ENCODE measurements at places on chromosomes 7 and 10.

- DNase-seq, result no peak
These were observed 9.8 kb upstream of the TOMM7 start for GRCh38 chr7:22832401-22832800.

DNA sequence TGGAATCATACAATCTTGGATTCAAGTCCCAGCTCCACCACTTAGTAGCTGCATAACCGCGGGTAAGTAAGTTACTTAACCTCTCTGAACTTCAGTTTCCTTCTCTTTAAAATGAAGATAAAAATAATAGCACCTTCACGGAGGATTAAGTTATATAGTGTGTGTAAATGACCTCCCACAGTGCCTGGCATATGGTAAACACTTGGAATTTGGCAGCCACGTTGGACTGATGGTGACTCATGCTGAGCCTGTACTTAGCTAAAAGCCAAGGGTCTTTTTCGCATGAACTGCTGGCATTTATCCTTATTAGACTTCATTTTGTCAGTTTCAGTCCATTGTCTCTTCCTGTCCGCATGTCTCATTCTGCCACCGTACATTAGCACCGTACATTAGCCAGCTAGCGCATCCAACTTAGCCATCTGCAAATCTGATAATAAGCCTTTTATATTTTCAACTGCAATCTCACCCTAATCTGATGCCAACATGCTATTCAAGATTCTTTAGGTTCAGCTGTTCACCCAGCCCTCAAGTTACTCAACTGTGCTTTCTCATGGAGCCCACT lies 11.2 kb downstream of the SLC13A4 start:
- DNase-seq, result no peak

- no peak for DNase-seq
These were observed 58.5 kb downstream of the GRID1 start for GRCh38 chr10:86308056-86308455.

GRCh38 chr10:36050763-36051499 lies 408.8 kb upstream of the FZD8 start:
- no peak for DNase-seq

GRCh38 chr10:59626523-59626869 lies 83.2 kb downstream of the SLC16A9 start:
- DNase-seq, result no peak

DNA sequence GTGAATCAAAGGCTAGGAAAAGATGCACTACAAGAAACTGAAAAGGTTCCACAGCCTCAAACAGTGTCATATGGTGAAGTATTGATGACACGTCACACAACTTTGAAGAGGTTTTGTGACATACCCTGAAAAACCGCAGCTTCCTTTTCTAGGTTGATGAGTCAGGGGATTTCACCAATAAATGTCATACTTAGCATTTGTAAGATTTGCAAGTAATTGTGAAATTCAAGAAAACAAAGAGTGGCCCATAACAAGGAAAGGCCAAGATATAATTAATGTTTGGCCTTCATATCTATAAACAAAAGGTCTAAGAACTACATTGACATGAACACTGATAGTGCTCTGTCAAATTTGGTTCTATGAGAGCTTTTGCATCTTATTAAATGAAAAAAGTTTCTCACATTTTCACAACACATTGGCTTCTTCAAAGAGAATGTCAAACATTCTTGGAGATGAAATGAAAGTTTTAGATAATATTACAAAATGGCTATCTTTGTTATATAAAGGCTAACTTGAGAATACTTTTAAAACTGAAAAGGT lies 62.0 kb upstream of the NAMPT start:
- DNase-seq, result no peak

GRCh38 chr7:141562036-141562435 lies 10.8 kb downstream of the AGK start:
- no peak for DNase-seq

DNA sequence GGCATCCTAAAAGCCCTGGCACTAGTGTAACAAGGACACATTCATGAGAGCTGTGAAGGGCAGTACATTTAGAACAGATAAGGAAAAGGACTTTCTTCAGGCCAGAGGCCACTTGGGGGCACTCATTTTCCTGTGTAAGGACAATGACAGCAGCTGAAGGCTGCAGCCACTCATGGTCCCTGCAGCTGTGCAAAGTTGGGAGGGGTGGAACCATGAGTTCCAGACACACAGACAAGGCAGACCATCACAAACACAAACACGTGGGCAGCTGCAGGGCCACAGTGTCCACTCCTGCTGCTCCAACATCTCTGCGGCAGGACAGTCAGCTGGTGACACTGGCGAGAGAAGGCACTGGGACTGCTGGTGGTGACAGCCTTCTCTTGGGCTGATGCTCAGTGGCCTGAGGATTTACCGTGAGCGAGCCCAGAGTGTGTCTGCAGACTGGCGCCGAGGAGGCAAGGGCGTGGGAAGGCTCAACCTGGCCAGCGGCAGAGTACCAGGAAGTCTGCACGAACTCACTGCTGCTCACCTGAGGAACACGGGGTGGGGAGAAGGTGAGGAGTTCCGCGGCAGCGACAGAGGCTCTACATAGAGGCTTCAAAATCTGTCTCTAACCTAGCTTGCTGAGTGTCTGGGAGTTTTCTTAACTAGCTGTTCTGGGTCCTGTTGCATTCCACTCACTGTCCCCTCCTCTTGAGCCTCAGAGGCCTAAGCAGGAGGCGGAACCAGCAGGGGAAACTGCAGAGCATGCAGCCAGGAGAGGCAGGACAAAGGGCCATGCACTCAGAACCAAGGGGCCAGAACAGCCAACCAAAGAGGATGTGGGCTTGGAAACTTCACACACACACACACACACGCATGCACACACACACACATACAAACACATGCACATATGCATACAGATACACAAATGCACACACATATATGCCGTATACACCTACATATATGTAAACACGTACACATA lies 76.5 kb upstream of the DDC start:
- peak; percentile 94 for DNase-seq

GRCh38 chr7:26051021-26051420 lies 101.0 kb upstream of the NFE2L3 start:
- DNase-seq, result no peak

DNA sequence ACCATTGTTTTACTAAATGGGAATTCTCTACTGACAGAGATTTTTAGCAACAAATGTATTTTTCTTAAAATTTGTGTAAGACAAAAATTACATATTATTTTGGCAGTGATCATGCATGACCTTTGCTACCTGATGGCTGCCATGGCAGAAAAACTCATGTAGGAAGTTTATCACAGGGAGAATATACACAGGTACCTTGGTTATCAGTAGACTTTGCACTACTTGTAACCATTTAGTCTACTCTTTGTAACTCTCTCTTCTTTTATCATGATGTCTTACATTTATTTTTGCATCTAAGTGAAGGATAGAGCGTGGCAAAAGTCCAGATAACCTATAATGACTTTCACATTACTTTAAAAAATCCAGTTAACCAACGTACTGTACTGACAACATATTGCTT lies 34.1 kb downstream of the REEP3 start:
- DNase-seq, result no peak

GRCh38 chr7:33831389-33832141 lies 73.8 kb upstream of the BMPER start:
- DNase-seq, result no peak

DNA sequence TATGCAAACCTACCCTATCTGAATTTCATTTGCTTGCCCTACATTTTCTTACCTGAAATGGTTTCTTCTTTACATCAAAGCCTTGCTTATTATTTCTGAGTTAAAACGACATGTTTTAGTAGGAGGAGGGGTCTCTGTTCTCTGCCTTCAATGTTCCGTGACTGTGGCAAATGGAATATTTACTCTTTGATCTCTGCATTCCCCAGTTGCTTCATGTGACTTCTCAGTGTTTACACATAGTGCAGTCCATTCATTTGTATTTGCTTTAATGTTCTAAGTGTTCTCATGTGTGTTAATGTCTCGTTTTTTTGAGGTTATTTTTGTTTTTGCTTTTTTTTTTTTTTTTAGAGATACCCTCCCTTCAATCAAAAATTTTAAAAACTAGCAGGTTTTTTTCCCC lies 75.8 kb downstream of the GNAI1 start:
- DNase-seq, result no peak

GRCh38 chr10:84177541-84178141 lies 4.0 kb downstream of the GPR15LG start:
- no peak for DNase-seq

DNA sequence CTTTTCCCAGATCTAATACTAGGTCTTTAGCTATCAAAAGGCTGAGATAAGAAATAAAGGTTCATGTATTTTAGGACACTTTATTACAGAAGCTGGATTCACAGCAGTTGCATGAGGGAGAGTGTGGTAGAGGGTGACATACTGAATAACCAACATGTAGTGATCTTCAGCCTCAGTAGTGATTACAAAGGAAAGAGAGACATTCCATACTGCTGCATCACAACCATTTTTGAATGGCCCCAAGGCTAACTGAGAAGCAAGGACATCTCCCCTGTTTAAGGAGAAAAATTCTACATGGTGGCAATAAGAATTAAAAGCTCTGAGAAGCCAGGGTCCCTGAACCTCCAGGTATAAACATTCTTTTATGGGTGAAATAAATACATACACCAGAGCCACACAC lies 35.3 kb downstream of the COG5 start:
- DNase-seq, result no peak

- no peak for DNase-seq
These were observed 217.1 kb downstream of the PRPF18 start for GRCh38 chr10:13803566-13804554.

Measured in hippocampal formation (tissue), 2 donors.